ENCODE measurements at places on chromosomes 3 and 15.

- H3K4me1 ChIP-seq, result no peaks in the 10 kb centered on the region
- H3K27me3 ChIP-seq, result no peaks in the 10 kb centered on the region
- H3K4me3 ChIP-seq, result no peak overlapping the region
- no peaks in the 10 kb centered on the region for H3K36me3 ChIP-seq
- DNase-seq, result no peak
Measured at GRCh38 chr3:39933986-39934693, 124.7 kb downstream of the MYRIP start.

DNA sequence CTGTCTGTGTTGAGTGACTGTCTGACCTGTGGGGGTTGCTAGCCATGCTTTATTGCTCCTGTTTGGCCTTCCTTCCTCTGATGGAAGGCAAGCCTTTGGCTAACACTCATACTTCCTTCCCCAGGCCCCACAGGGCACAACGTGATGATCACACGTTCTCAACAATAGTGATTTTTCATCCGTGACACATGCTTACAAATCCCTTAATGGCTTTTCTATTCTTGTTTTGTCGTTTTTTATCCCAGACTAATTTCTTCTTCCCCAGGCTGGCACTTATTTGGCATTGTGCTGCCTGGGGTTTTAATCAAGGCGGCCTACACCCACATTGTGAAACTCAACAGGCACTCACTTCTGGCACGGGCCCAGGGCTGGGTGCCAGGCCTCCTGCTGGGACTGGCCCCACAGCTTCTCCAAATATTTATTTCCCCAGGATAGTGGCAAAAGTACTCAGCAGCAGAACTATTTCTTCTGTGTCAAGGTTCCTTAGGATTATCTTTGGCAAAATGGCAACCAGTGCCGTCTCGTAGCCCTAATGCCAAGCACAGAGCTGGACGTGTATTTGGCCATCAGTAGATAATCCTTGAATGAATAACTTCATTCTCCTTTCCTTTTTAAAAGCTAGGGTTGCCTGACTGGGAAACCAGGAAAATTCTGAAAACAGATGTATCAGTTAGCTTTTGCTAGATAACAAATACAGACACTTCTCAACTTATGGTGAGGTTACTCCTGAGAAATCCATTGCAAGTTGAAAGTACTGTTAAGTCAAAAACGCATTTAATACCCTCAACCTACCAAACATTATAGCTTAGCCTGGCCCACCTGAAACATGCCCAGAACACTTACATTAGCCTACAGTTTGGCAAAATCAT lies 30.6 kb downstream of the CMTM7 start:
- H3K4me1 ChIP-seq, result peaks cover 11% of the 10 kb centered on the region
- no peak overlapping the region for H3K4me3 ChIP-seq
- H3K36me3 ChIP-seq, result no peaks in the 10 kb centered on the region
- no peak overlapping the region for H3K27ac ChIP-seq

DNA sequence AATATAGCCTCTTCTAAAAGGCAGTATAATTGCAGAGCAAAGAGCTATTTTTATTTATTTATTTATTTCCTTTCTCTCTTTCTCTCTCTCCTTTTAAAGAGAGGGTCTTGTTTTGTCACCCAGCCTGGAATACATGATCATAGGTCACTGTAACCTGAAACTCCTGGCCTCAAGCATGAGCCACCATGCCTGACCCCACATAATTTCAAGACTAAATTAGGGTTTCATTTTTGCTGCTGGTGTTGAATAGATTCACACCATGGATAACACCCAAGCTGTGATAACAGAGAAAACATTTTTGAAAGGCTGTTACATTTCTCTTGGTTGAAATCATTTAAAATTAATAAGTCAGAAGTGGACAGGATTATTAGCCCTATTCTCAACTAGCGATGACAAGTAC lies 131.6 kb downstream of the LEKR1 start:
- no peaks in the 10 kb centered on the region for H3K27me3 ChIP-seq
- no peak overlapping the region for H3K27ac ChIP-seq
- H3K4me3 ChIP-seq, result no peak overlapping the region
- DNase-seq, result no peak

GRCh38 chr3:149479621-149480325 lies 5.3 kb downstream of the TM4SF4 start:
- H3K4me3 ChIP-seq, result no peak overlapping the region
- no peaks in the 10 kb centered on the region for H3K36me3 ChIP-seq
- H3K4me1 ChIP-seq, result no peaks in the 10 kb centered on the region
- DNase-seq, result no peak

DNA sequence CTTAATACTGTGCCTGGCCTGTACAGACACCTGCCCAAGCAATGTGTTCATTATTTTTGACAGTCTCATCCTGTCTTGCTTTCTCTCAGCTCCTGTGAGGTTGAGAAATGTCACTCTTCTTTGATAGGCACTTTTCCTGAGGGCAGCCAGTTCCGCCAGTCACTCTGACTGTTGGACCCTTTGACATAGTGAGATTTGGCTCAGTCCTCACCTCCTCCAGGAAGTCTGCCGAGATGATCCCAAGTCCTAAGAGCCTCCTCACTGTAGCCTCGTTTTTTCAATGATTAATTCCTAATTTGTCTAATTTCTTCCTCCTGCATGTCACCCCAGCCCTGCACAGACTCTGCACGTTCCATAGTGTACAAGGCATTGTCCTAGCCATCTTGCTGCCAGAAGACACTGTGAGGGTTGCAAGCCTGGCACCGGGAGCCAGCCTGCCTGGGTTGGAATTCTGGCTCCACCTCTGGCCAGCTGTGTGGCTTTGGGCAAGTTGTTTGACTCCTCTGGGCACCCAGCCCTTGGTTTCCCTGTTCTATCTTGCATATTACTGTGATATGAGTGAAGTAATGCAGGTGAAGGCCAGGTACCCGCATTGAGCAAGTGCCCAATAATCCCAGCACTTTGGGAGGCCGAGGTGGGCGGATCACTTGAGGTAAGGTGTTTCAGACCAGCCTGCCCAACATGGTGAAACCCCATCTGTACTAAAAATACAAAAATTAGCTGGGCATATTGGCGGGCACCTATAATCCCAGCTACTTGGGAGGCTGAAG lies 24.3 kb downstream of the RPLP1 start:
- DNase-seq, result no peak
- no peaks in the 10 kb centered on the region for H3K36me3 ChIP-seq
- no peak overlapping the region for H3K4me3 ChIP-seq
- no peaks in the 10 kb centered on the region for H3K4me1 ChIP-seq
- H3K27ac ChIP-seq, result no peak overlapping the region

- DNase-seq, result no peak
- H3K4me3 ChIP-seq, result no peak overlapping the region
- H3K4me1 ChIP-seq, result no peaks in the 10 kb centered on the region
- H3K36me3 ChIP-seq, result no peaks in the 10 kb centered on the region
- H3K27me3 ChIP-seq, result no peaks in the 10 kb centered on the region
Measured at GRCh38 chr15:99906793-99907192, 173.6 kb upstream of the LYSMD4 start.

- H3K36me3 ChIP-seq, result no peaks in the 10 kb centered on the region
- no peaks in the 10 kb centered on the region for H3K27me3 ChIP-seq
- no peak for DNase-seq
- no peaks in the 10 kb centered on the region for H3K4me1 ChIP-seq
Measured at GRCh38 chr3:197355713-197356112, 57.3 kb upstream of the DLG1 start.

GRCh38 chr3:180782195-180782984 lies 103.1 kb upstream of the CCDC39 start:
- no peak for DNase-seq
- no peak overlapping the region for H3K4me3 ChIP-seq
- no peaks in the 10 kb centered on the region for H3K27me3 ChIP-seq

- H3K36me3 ChIP-seq, result no peaks in the 10 kb centered on the region
- DNase-seq, result no peak
- H3K27ac ChIP-seq, result no peak overlapping the region
Measured at GRCh38 chr3:114622001-114622400, 328.2 kb downstream of the TIGIT start.

GRCh38 chr3:79986338-79986737 lies 218.5 kb upstream of the ROBO1 start:
- no peaks in the 10 kb centered on the region for H3K36me3 ChIP-seq
- no peak overlapping the region for H3K4me3 ChIP-seq
- no peak overlapping the region for H3K27ac ChIP-seq
- no peak for DNase-seq
- peaks cover 26% of the 10 kb centered on the region for H3K4me1 ChIP-seq

GRCh38 chr15:58497046-58497785 lies 65.4 kb downstream of the LIPC start:
- no peak overlapping the region for H3K27ac ChIP-seq
- no peaks in the 10 kb centered on the region for H3K4me1 ChIP-seq
- H3K4me3 ChIP-seq, result no peak overlapping the region

GRCh38 chr3:99940350-99940749 lies 122.7 kb downstream of the CMSS1 start:
- no peaks in the 10 kb centered on the region for H3K36me3 ChIP-seq
- no peak overlapping the region for H3K4me3 ChIP-seq
- H3K27me3 ChIP-seq, result no peaks in the 10 kb centered on the region
- peaks cover 16% of the 10 kb centered on the region for H3K4me1 ChIP-seq
- H3K27ac ChIP-seq, result no peak overlapping the region

DNA sequence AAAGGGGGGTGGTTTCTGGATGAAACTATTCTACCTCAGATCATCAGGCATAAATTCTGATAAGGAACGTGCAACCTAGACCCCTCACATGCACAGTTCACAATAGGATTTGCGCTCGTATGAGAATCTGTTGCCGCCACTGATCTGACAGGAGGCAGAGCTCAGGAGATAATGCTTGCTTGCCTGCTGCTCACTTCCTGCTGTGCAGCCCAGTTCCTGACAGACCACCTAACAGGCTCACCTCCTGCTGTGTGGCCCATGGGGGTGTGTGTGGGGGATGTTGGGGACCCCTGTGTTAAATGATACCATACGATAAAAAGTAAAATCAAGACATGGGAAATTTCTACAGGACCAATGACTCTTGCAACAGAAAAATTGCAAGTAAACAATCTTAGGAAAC lies 24.0 kb downstream of the CP start:
- H3K27ac ChIP-seq, result no peak overlapping the region
- peaks cover 9% of the 10 kb centered on the region for H3K4me1 ChIP-seq
- no peak overlapping the region for H3K4me3 ChIP-seq
- H3K36me3 ChIP-seq, result no peaks in the 10 kb centered on the region
- no peak for DNase-seq

DNA sequence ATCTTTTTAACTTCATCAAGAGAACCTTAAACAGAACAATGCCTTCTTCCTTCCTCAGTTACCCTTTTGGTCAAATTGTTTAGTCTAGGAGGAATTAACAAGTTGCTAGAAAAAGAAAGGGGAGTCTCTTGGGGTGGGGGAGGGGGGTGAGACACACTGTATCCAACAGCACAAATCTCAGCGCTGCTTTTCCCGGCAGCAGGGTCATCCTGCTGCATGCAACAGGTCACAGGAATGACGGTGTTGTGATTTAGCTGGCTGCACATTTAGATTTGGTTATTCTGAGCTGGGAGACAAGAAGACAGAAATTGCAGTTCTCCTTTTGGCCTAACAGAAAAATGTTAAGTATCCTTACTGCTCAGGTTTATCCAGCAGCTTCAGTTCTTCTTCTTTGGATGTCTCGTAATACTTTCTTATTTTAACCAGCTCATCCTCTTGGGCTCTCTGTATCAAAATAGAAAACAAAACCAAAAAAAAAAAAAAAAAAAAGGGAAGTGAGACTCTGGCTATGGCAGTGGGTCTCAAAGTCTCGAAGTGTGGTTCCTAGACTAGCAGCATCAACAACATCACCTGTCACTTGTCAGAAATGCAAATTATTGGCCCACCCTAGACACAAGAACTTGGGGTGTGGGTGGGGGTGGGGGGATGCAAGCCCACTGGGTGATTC lies 190.5 kb downstream of the GREM1 start:
- no peaks in the 10 kb centered on the region for H3K27me3 ChIP-seq
- no peak overlapping the region for H3K27ac ChIP-seq
- no peak overlapping the region for H3K4me3 ChIP-seq
- H3K36me3 ChIP-seq, result no peaks in the 10 kb centered on the region

- no peak overlapping the region for H3K4me3 ChIP-seq
- H3K36me3 ChIP-seq, result no peaks in the 10 kb centered on the region
- peaks cover 9% of the 10 kb centered on the region for H3K4me1 ChIP-seq
- no peak for DNase-seq
- H3K27ac ChIP-seq, result no peak overlapping the region
- H3K27me3 ChIP-seq, result peaks cover 5% of the 10 kb centered on the region
Measured at GRCh38 chr3:139928708-139929505, 6.1 kb upstream of the CLSTN2 start.

GRCh38 chr3:13570391-13571194 lies 21.7 kb downstream of the FBLN2 start:
- DNase-seq, result no peak
- H3K27me3 ChIP-seq, result no peaks in the 10 kb centered on the region
- no peak overlapping the region for H3K27ac ChIP-seq
- H3K36me3 ChIP-seq, result no peaks in the 10 kb centered on the region
- no peaks in the 10 kb centered on the region for H3K4me1 ChIP-seq
